Spinal cord (tissue), 10 donors: ENCODE measurements at places on chromosomes 12 and 14. TPM values are rescaled to one million over a fixed set of nuclear protein-coding genes. Genes with fewer than 3 reads are reported as not detected.

GRCh38 chr14:91354979-91355685, 62.5 kb downstream of the CCDC88C start:
- DNase-seq = no peak

The MYO1A gene
- total RNA-seq = 0.28 TPM

The INSM2 gene
- total RNA-seq = 1.5 TPM

DNA sequence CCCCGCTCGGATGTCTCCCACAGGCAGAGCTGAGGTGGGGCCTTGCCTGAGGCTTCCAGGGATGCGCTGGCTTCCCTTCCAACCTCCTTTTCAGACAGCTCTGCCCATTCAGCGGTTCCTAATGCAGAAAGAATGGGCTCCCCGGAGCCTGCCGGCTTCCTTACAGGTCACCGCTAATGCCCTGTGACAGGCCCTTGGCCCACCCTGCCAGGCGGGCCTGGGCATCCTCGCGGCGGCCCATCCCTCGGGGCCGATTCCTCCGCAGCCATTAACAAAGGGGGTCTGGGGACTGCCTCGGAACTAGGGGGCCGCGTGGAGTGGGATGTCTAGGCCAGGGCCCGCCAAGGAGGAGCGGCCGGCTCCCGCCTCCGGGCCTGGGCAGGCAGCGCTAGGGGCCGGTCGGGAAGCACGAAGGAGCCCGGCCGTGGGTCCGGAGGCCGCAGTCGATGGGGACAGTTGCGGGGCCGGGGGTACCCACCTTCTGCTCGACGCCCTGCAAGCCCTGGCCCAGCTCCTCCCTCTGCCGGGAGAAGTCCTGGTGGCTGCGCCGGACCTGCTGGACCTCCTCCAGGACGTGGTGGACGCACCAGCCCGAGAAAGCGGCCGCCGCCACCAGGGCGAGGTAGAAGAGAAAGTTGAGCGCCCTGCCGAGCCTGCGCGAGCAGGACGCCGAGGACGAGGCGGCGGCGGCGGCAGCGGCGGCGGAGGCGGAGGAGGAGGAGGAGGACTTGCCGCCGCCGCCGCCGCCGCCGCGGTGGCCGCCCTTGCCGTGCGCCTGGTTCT, 738 bp downstream of the CKAP4 start:
- DNase-seq = no peak

DNA sequence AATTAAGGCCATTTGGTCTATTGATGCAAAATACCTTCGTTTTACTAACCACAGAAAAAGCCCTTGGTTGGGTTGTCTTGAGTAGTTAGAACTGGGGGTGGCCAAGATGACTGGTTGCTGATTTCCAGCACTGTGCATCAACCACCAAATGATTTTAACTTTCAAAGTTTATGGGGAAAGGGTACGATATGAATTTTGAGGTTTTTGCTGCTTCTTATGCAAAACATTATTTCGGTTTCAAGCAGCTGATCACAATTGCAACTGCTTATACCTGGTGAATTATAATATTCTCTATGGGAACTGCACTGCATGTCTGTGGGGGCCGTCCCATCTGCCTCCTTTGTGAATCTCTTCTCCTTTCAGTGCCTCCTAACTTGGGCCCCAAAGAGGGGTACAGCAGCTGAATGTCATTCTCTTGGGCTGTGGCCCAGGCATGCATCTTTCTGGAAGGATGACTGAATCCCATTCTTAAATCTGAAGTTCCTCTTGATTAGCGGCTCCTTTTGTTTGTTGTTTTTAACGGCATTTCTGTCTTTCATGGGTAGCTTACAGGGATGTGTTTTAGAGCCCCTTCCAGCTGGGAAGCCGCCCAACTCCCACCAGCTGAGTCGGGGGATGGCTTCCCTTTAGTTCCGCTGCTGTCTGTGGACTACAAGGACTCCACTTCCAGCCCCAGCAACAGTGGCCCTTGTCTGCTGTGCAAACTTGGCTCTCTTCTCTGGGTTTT, 479.8 kb downstream of the ZFP36L1 start:
- DNase-seq = peak; percentile 58

- DNase-seq = no peak
These were observed 2.1 kb upstream of the TEX52 start for GRCh38 chr12:2858944-2859421.

The KRT77 gene
- 0.10 TPM for total RNA-seq

DNA sequence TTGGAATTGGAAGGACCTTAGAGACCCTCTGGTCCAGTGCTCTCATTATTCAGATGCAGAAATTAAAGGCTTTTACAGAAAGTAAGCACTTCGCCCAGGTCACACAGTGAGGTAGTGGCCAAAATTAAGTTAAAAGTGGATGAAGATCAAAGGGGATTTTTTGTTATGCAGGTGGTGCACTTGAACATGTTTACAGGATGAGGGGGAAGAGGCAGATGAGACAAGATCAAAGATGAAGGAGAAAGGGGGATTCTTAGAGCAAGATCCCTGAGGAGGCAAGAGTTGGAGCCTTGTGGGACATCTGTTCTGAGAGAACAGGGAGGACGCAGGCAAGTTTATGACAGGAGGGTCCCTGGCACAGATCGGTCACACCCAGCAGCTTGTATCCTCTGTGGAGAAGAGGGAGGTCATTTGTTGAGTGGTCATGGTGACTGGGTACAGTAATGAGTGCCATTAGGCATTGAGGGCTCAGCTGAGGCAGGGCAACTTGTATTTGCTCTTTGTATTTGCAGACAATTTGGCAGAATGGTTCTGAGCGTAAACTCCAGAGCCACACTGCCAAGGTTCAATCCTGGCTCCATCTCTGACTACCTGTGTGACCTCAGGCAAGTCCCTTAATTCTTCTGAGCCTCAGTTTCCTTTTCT, 84.0 kb downstream of the BORCS5 start:
- DNase-seq = no peak

DNA sequence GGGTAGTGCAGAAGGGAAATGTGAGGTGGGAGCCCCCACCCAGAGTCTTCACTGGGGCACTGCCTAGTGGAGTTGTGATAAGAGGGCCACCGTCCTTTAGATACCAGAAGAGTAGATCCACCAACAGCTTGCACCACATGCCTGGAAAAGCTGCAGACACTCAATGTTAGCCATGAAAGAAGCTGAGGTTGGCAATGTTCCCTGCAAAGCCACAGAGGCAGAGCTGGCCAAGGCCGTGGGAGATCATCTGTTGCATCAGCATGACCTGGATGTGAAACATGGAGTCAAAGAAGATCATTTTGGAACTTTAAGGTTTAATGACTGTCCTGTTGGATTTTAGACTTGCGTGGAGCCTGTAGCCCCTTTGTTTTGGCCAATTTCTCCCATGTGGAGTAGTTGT, 468.4 kb upstream of the FOXG1 start:
- no peak for DNase-seq

DNA sequence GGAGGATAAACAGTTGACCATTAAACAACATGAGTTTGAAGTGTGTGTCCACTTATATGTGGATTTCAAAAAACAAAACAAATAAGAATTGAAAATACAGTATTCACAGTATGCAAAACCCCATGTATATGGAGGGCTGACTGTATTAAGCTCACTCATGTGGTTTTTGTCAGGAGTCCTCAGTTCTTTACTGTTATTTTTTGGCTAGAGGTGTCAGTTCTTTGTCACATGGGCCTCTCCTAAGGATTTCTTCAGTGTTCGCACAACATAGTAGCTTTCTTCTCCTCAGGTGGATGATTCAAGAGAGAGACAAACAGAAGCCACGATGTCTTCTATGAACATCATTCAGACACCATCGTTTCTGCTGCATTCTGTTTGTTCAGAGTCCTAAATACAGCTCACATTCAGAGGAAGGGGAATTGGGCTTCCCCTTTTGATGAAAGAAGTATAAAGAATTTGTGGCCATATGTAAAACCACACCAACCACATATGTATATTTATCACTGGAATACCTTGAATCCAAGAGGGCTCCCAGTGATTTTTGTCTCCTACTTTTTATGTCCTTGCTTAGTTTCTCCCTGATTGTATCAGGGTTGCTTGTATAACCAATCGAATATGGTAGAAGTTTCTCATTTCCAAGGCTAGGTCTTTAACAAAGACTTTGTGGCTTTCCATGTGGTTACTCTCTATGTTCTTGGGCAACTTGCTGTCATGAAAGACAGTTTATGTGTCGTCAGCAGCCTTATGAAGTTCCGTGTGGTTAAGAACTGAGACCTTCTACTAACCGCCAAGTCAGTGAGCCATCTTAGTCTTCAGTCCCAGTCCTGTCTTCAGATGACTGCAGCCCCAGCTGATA, 18.9 kb downstream of the MNAT1 start:
- DNase-seq = no peak

DNA sequence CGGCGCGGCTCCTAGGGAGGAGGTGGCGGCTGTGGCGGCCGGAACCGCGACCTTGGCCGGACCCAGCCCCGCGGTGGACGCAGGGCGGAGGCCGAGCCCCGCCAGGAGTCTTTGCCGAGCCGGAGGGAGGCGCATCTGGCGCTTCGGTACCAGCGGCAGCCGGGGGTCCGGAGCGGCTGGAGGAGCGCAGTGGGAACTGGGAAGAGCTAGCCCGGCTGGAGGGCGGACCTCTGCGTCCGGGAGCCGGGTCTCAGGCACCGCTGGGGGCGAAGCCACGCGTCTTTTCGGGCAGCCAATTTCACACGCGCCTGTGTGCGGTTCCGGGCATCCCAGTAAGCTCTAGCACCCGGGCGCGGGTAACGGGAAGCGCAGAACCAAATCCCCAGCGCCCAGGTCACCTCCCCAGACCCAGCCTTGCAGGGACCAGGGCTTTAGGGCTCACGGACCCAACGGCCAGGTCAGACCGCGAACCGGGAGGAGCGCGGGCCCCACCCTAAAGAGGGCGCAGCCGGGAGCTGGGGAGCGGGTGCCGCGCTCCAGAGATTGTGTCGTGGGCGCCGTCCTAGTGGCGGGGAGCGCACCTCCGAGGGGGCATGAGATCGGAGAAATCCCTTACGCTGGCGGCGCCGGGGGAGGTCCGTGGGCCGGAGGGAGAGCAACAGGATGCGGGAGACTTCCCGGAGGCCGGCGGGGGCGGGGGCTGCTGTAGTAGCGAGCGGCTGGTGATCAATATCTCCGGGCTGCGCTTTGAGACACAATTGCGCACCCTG, 89.4 kb downstream of the GALNT8 start:
- DNase-seq = no peak

The ANKRD33 gene
- 0.17 TPM for total RNA-seq

- DNase-seq = no peak
These were observed 73.8 kb downstream of the TRAFD1 start for GRCh38 chr12:112199136-112199535.

- no peak for DNase-seq
These were observed 5.9 kb downstream of the SERPINA6 start for GRCh38 chr14:94317259-94317658.

DNA sequence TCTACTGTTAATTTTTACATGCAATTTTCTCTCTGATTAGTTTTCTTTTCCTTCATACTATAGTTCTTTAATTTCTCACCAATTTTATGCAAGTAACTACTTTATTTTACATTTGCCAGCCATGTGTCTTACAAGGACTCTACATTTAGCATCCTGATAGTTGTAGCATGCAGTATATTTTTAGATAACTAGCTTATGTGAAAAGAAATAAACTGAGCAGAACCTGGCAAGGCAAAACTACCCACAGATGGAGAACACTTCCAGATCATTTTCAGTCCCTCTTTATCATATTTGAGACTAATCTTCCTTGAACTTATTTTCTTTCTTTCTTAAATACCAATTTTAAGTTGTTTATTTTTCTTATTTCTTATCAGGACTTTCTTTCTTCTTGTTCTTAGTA, 943.6 kb downstream of the LRFN5 start:
- DNase-seq = no peak

The RNASE3 gene
- 0.55 TPM for total RNA-seq

GRCh38 chr14:74207943-74208342, 31.3 kb upstream of the VSX2 start:
- DNase-seq = no peak

DNA sequence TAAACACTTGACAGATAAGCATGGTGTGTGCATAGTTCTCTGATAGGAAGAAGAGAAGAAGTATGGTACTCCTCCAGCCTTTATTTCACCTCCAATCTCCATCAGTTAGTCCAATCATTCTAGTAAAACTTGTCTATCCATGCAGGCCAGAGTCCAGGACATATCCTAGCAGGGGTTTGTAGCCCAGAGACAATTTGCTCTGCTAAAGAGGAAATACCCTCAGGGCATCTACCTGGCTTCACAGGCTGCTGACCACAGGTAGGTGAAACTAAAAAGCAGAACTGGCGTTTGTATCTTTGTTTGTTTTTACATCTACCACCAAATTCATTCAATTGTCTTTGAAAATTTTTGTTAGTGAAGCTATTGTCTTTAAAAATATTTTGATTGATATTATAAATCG, 717.6 kb downstream of the FSCB start:
- DNase-seq = no peak

The MMP14 gene
- total RNA-seq = 67.0 TPM

GRCh38 chr12:9867531-9867930, 1.6 kb downstream of the CLEC2B start:
- no peak for DNase-seq

The KRT71 gene
- total RNA-seq = 0.06 TPM

- no peak for DNase-seq
These were observed 30.3 kb downstream of the PIGH start for GRCh38 chr14:67569651-67570290.

DNA sequence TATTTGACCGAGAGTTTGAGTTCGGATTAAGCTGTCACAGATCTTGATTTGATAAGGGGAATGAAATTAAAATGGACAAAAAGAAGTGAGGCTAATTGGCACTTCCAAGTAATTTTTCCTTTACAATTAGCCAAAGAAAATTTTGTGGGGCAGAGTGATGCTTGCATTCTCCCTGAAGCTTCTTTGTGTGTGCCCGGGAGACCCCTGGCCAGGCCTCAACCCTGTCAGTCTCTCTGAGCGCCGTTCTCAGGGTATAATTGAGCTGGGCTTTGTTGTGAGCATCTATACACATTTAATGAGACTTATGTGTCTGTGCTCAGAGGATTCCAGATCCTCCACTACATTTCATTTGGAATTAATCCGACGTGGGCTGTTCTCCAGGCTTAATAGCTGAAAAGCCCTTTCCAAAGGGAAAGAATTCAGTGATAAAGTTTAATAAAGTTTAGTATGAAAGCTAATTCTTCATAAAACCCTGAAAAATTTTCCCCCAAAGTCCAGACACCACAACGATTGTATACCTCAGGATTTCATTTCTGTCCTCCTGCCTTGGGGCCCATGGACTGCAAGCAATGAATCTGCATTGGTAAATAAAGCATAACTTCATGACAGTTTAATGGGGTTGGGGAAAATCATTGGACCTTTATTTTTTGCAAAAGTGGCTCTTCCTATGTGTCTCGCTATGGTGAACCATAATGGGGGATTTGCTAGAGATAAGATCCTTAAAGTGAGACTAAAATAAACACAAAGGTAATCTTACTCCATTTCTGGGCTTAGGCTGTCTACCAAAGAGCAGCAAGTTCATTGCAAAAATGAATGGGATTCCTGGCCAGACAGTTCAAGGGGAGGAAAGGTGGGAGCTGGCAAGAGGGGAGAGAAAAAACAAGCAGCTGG, 292.6 kb downstream of the C12orf75 start:
- DNase-seq = no peak

The PTHLH gene
- total RNA-seq = 7.7 TPM

The BCL11B gene
- total RNA-seq = 3.0 TPM
